ENCODE measurements at places on chromosomes 5 and 9.

DNA sequence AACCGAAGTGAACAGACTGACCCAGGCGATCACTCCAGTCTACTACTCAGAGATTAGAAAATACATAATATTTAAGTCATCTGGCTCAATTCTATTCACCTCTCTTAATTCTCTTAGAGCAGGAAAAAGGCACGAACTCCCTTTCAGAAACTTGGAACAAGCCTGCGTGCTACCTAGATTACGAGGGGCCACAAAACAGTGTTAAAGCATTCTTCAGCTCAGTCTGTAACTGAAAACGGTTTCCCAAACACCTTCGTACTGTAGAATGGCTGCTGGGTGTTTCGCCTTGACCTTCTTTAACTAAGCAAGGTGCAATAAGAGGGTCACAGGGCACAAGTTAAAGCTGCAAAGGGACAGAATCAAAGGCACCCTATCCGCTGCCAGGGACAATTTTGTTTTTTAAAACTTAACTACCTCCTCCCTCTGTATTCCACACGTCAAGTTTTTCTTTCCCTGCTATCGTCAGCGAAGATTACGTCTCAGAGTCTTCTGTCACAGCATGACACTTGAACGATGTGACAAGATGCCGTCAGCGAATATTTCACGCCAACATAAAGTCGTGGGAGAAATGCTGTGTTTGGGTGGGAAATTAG, 687 bp downstream of the LYSMD3 start:
- no peak for DNase-seq

GRCh38 chr9:27726244-27727081, 153.2 kb upstream of the C9orf72 start:
- DNase-seq = peak; percentile 32

- no peak for DNase-seq
Observed at GRCh38 chr5:137567226-137567625, 68.1 kb upstream of the SPOCK1 start.

- peak; percentile 58 for DNase-seq
Observed at GRCh38 chr9:120909904-120910303, 16.7 kb downstream of the TRAF1 start.

GRCh38 chr5:138874771-138875551, at the start of gene LRRTM2:
Gene LRRTM2 (minus strand): TSS chr5:138875335. CDS start chr5:138874911, 424 bp downstream.
- DNase-seq = no peak

DNA sequence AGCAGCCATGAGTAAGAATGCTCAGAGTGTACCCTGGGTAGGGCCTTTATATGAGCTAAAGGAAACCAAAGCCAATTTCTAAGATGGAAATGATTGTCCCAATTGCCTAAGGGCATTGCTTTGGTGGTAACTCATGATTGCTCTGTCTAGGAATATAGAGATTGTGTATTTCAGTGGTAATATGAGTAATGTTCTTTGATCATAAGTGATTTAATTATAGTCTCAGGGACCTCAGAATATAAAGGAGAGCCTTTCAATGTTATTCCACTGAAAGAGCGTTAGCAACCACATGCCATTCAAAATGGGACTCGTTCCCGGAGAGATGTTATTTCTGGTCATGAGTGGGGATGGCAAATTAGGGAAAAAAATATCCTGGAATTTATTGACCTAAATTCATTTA, 340.5 kb downstream of the ARHGEF28 start:
- no peak for DNase-seq

DNA sequence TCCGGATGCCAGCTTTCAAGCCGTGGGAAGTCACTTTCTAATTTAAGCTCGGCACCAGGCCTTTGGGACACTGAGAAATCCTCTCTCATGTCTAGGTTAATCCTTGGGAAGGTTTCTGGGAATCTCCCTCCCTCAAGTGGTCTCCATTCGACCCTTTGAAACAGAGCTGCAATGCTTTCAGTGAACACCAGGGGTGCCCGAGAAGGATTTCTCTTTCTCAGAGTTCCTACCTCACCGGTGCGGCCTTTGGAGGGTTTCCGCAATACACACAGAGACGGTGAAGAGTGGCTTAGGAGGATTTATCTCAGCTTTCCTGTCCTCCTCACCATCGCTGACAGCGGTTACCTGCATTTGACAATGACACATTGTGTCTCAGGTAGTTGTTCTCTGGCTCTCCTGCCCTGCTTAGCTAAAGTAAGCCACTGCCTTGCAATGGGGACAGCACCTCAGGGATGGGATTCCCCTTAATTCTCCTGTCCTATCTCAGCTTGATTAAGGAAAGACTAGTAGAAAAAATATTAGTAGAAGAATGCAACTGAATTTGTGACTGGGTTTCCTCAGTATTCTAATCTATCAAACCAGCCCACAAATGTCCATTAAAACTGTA, 180.6 kb downstream of the GABRG2 start:
- DNase-seq = no peak

DNA sequence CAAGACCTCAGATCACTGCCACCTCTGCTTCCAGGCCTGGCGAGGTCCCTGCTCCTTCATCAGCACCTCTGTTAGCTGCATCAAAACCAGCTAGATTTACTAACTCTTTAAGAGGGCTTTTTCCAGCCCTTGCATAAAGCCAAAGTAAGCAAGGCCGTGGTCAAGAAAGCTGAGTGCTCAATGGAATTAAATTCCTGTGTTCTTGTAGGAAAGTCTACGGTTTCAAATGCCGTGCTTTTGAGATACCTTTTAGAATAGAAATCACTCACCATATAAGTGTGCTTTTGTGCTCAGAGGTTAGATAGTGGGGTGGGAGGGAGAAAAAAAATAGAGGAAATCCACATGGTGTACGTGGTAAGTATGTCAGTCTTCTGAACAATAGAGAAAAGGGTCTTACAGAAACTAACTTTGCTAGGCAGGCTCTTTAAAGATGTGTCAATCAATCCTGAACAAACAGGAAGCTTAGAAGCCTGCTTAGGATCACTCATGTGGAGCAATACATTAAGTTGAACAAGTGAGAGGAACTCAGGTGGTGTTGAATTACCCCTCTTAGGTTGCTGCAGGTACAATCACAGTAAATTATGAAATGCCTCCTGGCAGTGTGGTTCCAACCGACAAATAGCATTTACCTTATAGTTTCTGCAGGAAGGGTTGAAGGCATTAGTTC, 79.7 kb downstream of the SEMA6A start:
- no peak for DNase-seq

DNA sequence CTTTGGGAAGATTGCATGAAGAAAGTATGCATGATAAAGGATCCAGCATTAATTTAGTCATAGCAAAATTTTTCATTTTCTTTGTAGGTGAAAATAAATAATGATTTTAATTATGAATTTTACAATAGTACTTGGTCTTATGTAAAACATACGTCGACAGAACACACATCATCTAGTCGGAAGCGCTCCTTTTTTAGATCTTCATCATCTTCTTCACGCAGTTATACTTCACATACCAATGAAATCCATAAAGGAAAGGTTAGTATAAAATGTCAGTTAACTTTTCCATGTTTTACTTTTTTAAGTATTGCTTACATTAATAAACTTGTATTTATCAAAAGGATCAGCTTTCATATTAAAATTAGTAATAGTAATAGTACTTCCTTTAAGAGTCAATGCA, 35.8 kb downstream of the C7 start:
- no peak for DNase-seq

DNA sequence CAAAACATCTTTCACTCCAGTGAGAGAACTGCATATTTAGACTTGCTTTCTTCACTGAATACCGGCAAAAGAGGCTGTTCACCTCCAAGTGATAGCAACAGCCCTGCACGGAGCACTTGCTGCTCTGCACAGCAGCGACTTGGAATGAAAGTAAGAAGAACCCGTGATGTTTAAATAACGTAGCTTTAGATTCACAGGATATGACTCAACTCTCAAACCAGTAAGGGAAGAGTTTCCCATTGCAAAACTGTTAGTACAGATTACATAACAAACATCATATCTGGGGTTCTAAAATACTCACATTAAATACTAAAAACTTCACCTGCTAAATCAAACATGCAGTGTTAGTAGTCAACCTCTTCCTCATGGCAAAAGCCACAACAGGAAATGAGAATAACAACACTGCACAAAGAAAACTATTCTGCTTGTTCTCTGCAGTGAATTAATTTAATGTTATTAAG, 203.4 kb downstream of the MCTP1 start:
- DNase-seq = no peak

DNA sequence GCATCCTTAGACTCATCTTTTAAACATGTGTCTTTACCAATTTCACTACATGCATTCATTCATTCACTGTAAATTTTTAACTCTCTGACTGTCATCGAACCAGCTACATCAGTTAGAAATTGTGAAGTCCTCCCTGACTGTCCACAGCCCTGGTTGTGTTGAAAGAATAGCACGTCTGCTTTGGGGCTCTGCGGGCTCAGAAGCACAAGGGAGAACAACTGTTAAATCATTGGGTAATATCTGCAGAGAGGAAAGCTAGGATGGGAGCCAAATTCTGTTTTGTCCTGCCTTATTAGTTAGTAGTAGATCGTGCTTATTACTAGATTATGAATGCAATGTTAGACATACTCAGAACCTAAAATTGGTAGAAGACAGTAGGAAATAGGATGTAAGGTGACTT, 26.3 kb upstream of the FAM120AOS start:
- DNase-seq = no peak

GRCh38 chr5:150625164-150625535, 15.3 kb upstream of the SYNPO start:
- no peak for DNase-seq

DNA sequence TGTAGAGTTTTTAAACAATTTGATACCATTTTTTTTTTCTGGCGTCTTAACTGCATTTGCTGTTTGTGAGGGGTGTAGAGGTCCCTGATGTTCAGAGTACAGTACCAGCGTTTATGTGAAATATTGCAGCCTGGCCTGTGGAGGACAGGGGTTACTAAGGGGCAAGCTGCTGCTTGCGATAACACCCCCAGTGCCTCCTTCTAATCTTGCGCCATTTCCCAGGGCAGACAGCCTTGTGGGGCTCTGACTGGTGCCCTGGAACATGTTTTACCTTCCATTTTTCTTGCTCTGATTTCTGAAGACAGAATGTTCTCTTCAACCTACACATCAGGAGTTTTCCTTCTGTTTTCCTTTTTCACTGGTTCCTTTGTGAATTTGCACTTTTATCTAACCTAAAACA, 142.9 kb downstream of the DOCK8 start:
- no peak for DNase-seq

DNA sequence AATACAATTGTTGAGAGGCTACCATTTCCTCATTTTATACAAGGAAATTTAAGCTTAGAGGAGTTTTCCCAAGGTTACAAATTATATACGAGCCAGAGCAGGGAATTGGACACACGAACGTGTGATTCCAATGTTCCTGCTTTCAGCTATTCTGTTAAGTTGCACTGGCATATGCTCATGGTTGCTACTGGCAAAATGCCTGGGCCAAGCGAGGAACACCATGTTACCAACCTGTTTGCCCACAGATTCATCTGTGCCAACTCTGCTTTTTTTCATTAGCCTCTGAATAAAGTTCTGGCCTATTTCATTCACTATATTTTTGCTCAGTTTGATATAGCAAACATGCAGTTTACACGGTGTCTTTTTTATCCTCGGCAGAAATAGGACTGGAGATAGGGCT, 5.1 kb upstream of the C5orf46 start:
- DNase-seq = no peak

- no peak for DNase-seq
Observed at GRCh38 chr5:74953554-74953936, 87.4 kb upstream of the FAM169A start.

GRCh38 chr9:100819980-100820379, 208.5 kb upstream of the PLPPR1 start:
- no peak for DNase-seq

- DNase-seq = no peak
Observed at GRCh38 chr5:95384485-95385213, 6.5 kb upstream of the FAM81B start.

DNA sequence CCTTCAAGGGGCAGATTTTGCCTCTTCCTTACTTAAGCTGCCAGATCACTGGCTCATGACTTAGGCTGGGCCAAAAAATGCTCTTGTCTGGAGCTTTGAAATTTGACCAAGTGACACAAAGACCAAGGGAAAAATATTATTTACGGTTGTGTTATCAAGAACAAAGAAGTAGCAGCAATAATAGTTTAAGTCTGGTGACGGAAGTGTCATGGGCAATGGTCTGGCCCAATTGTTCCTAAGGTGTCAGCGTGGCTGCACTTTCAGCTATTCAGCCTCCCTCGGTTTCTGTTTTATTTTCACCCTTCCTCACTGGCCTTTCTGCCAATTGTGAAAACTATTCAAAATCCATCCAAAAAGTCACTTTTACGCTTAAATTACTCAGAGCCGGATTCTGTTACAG, 185.3 kb downstream of the CDH18 start:
- DNase-seq = no peak

DNA sequence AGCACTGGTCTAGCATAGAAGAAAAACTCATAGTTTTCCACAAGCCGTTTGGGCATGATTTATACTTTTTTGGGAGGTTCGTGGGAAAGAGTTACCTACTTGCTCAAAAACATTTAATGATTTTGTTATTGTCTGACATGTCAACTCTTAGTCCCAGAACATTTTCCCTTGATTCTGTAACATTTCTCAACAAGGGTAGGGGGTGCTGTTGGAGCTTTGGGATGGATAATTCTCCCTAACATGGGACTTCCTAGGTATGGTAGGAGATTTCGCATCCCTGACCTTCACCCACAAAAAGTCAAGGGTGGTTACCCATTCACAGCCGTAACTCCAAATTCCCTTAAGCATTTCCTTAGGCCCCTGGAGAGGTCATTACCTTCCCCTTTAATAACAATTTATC, 378.0 kb downstream of the YTHDC2 start:
- DNase-seq = no peak

- no peak for DNase-seq
Observed at GRCh38 chr9:9552665-9553064, 1060.1 kb downstream of the PTPRD start.

- no peak for DNase-seq
Observed at GRCh38 chr9:23803216-23803615, 22.8 kb downstream of the ELAVL2 start.

DNA sequence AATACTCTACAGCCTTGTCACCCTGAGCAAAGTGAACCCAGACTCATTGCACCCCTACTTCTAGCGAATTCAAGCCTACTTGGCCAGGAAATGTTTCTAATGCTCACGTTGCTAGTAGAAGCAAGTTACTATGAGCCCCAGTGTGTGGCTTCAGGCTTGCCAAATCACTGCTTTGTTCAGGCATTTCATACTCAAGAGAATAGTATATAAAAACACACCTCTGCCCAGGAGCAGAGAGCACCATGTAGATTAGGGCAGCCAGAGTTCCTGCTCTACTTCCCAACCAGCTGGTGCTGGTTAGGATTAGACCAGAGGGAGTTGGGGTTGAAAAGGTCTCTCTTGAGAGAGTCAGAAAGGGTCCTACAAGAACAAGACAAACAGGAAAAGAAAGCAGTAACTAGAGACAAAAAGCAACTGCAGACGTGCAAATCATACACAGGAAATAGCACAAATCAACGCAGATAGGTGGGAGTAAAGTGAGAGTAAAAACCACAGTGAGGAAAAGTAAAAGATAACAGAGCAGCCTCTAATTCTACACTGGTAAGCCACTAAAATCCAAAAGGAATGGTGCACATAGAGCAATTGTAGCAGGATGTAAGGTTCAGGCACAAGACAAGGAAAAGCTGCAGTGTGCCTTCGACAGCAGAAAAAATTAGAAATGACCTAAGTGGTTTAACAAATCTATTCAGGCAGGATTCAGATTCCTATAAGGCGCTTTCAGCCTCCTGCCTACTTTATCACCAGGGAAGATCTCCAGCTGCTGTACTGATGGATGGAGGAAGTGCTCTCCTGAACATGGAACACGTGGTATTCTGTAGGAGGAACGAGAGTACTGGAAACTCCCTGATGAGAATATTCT, 49.6 kb upstream of the KIF2A start:
- DNase-seq = no peak
